ENCODE measurements at places on chromosomes 6 and 20. TPM values are rescaled to one million over a fixed set of nuclear protein-coding genes. Genes with fewer than 3 reads are reported as not detected.

- DNase-seq: peak; percentile 56
These were observed 93.7 kb downstream of the PROKR2 start for GRCh38 chr20:5222919-5223634.

DNA sequence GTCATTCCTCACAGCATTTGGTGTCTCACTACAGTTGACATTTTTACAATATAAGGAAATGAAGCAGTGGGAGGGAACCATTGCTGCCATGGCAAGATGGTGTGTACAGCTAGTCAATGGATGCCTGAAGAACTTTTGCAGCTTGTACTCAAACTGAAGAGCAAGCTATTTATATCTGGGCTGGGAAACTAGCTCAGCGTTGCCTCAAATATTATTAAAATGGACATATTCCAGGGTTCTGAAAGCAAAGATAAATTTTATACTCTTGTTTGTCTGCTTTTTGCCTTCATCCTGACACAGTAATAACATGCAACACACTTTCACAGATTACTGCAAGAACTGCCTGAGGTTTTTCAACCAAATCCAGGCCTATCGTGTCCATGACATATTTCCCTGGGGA is 156.4 kb upstream of the COL21A1 start:
- DNase-seq: no peak

GRCh38 chr6:69623357-69623756 is 173.5 kb downstream of the LMBRD1 start:
- DNase-seq: no peak

DNA sequence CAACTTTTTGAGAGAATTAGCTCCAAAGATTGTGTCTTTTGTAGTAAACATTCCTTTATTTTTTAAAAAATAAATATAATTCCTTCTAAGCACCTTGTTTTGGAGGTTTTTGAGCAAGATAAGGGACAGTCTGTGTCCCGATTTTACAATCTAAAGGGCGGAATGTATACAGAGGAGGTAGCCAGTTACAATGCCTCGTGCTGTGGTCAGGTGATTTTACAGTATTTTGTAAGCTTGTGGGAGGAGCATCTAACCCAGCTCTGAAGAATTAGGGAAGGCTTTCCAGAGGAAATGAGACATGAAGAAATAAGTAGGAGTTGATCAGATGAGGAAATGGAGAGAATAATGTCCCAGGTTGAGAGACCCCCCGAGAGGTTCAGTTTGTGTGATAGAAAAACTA is 1.3 kb downstream of the HINT3 start:
- DNase-seq: peak; percentile 50

DNA sequence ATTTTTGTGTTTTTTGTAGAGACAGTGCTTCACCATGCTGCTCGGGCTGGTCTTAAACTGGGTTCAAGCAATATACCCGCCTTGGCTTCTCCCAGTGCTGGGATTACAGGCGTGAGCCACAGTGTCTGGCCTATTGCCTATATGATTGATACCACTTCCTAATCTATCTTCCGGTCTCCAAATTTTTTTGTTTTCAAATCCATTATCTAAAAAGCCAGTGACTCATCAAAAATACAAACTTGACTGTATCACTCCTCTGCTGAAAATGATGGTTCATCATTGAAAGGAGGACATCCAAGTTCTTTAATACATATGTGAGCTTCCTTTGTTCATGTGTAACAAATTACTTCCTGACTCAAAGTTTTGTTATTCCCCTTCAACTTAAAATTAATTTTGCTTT is 35.5 kb downstream of the FAM8A1 start:
- no peak for DNase-seq

DNA sequence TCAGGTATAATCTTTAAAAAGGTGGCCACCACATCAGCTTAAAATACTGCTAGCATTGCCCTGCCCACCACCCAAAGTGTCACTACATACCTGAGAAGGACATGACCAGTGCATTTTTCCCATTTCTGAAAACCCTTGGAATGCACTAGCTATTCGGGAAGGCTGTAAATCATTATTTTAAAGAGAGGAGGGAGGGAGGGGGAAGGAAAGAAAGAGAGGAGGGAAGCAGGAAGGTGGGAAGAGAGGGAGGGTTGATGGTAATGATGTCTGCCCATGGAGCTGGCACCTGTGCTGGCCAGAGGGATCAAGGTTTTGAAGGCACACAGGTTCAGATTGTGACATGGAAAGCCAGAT is 32.4 kb downstream of the VAPB start:
- no peak for DNase-seq

- DNase-seq: no peak
These were observed 35.1 kb upstream of the MYL9 start for GRCh38 chr20:36506253-36506652.

- no peak for DNase-seq
These were observed 196.4 kb downstream of the PREX1 start for GRCh38 chr20:48631114-48632016.

GRCh38 chr6:170274713-170275560 is 15.9 kb downstream of the DLL1 start:
- no peak for DNase-seq

DNA sequence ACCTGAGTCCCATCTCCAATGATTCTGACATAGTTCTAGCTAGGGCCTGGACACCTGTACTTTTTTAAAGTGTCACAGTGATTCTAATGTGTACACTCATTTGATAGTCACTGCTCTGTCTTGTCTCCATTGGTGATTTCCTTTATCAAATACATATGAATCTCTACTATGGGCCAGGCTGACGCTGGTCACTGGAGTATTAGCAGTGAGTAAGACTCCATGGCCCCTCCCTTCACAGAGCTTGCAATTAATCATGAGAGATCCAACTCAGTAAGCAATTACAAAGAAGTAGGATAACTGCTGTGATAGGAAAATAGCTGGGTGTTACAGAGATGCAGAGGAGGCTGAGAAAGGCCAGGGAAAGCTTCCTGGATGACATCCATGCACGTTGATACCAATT is 19.3 kb upstream of the SASH1 start:
- no peak for DNase-seq

DNA sequence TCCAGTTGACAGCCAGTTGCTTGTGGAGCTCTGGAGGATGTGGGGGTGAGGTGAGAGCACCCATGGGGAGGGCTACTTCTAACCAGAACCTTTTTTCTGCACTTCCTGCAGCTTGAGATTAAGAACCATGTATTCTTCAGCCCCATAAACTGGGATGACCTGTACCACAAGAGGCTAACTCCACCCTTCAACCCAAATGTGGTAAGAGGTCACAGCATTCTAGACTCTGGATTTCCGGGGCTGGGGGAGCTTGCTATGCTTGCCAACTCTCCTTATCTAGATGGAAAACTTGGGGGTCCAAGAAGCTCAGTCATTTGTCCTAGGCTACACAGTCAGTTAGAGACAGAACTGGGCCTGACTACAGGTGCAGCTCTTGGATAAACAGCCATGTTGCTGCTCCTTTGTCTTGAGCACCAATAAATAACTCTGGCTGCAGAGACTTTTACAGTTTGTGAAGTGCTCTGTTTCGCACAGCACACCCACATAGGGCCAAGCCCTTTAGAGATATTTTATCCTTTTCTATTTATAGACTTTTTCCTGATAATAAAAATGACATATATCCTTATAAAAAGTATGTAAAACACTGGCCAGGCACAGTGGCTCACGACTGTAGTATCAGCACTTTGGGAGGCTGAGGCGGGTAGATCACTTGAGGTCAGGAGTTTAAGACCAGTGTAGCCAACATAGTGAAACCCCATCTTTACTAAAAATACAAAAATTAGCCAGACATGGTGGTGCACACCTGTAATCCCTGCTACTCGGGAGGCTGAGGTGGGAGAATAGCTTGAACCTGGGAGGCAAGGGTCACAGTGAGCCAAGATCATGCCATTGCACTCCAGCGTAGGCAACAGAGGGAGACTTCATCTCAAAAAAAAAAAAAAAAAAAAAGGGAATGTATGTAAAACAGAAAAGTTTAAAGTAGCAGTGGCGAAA is 10.6 kb upstream of the IFT52 start:
- DNase-seq: no peak

GRCh38 chr6:10099529-10100140 is 315.2 kb downstream of the TFAP2A start:
- DNase-seq: no peak

GRCh38 chr6:13001927-13002326 is 285.4 kb downstream of the PHACTR1 start:
- DNase-seq: no peak

- no peak for DNase-seq
These were observed 591.5 kb downstream of the RFPL4B start for GRCh38 chr6:112938650-112939049.

DNA sequence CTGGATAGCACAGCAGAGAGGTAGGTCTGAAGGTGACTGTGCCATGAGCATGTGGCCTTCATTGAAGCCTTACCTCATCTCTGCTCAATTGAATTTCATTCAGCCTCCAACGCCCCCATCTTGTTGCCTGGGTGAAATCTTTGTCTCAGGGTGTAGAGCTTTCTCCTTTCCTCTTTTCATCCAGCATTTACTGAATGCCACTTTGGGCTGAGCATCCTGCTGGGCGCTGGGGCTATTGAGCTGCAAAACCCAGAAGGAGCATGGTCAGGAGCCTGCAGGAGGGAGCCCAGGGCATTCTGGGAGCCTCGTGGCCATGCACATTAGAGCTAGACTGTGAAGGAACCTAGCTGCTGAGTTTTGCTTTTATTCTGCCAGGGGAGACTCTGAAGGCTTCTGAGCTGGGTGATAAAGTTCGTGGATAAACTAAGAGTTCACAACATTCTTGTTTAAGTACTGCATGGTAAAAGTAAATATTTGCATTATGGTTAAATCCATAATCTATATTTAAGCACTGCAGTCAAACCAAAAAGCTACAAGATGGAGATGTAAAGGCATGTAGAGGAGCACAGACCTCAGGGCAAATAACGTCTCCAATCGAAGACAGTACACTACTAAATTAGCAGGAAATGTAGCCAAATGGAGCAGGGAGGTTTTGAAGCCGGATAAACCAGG is 13.2 kb upstream of the ASXL1 start:
- no peak for DNase-seq

DNA sequence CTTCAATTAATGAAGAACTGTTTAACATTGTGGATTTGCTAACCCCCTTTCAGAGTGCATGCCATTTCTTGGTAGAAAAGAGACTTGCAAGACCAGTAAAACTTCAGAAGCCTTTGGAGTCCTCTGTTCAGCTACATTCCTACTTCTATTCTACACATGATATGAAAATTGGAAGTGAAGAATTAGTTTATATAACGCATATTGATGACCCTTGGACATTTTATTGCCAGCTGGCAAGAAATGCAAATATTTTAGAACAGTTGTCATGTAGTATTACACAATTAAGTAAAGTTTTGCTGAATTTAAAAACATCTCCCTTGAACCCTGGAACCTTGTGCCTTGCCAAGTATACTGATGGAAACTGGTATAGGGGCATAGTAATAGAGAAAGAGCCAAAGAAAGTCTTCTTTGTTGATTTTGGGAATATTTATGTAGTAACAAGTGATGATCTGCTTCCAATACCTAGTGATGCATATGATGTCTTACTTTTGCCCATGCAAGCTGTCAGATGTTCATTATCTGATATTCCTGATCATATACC is 3.3 kb downstream of the TDRD6 start:
- no peak for DNase-seq

- DNase-seq: peak; percentile 20
These were observed 97.0 kb downstream of the KCNB1 start for GRCh38 chr20:49385465-49385864.

- no peak for DNase-seq
These were observed 3.2 kb upstream of the SRPK1 start for GRCh38 chr6:35924146-35924545.

DNA sequence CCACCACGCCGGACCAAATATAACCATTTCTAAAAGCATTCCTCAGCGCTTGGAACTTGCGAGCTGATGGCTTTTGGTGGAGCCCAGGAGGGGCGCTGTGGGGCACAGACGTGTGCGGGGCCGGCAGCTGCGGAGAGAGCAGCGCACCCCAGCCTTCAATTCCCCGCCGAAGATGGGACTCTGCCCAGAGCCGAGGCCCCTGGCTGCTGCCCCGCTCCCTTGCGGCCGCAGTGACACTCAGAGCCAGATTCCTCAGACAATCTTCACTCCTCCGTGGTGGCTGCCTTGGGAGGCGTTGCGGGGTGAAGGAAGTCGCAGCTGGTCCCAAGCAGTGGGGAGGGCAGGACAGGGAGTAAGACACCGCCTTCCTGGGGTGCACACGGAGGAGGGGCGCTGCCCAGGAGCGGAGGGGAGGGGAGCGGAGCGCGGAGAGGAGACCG is 87.7 kb downstream of the TMEM242 start:
- peak; percentile 80 for DNase-seq

GRCh38 chr6:108203189-108204112 is 37.6 kb downstream of the NR2E1 start:
- DNase-seq: no peak

DNA sequence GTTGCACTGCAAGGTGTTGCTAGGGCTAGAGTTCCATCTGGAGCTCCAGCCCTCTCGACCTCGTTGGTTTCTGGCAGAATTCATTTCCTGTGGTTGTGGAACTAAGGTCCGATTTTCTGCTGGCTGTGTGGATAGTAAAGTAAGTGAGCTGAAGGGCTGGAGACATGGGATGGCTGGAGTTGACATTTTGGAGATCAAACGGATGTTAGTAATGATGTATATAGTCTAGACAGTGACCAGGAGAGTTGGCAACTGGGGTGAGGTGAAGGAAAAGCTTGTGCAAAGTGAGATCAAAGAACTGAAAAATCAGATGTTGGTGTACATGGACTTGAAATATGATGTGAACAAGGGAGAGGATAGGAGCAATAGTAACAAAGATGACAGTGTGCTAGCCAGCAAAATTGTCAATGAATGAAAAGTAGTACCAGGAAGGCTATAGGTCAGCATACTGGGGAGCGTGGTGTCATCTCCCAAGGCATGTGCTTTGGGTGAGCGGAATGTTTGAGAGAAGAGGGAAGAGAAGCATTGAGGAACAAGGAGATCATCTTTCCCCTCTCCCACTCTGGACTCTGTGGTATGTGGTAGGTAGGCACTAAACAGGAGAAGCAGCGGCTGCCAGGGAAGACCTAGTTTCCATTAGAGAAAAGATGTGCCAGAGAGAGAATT is 7.8 kb downstream of the QRSL1 start:
- no peak for DNase-seq

DNA sequence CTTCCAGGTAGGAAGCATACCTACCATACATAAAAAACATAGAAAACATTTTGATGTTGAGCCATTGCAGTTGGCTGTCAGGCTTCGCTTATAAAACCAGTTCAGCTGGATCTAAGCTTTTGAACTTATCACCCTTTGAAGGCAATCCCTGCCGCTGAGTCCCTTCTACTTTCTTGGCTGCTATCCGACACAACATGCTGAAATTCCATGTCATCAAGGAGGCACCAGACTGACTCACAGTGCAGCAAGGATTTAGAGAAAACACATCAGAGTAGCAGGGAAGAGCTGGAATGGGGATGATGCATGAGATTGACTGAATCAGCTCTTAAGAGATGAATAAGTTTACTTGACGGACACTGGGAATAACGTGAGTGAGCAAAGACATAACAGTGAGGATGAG is 135.0 kb upstream of the MAN1A1 start:
- DNase-seq: peak; percentile 69

GRCh38 chr6:6176127-6176526 is 144.3 kb downstream of the F13A1 start:
- peak; percentile 30 for DNase-seq

- no peak for DNase-seq
These were observed 664 bp upstream of the ACTR5 start for GRCh38 chr20:38747495-38748096.

The MUC22 gene
- not detected for total RNA-seq

The ZNF391 gene
- 0.74 TPM for total RNA-seq

The OOEP gene
- total RNA-seq: not detected

The SNAP25 gene
- total RNA-seq: 0.80 TPM

The DAAM2 gene
- total RNA-seq: 5.2 TPM

The GJA10 gene
- total RNA-seq: not detected

The GPR6 gene
- total RNA-seq: not detected

The STMND1 gene
- 0.29 TPM for total RNA-seq

The AGPAT1 gene
- total RNA-seq: 37.4 TPM
